Activated T-helper 1 cell treated with anti-CD3 and anti-CD28 coated beads, Interleukin-12 subunit alpha, Interleukin-12 subunit beta, Interleukin-2, Interleukin-4 antibody, amounts not matched to agents 30 ng/mL and 10 ng/mL and 1 ng/mL, durations not matched to agents 14 hours and 24 hours and 36 hours (primary cell): ENCODE measurements at places on chromosomes 13 and 19. TPM values are rescaled to one million over a fixed set of nuclear protein-coding genes. Genes with fewer than 3 reads are reported as not detected.

ARL11 gene
- 0.80 and 0.93 TPM in 2 replicates for total RNA-seq

S1PR2 gene
- total RNA-seq: 15.4 and 16.0 TPM in 2 replicates

ZNF835 gene
- not detected in 2 replicates for total RNA-seq

CELF5 gene
- 0.08 and 0.12 TPM in 2 replicates for total RNA-seq

ZNF559 gene
- 5.0 and 6.4 TPM in 2 replicates for total RNA-seq

CEACAM6 gene
- total RNA-seq: not detected in 2 replicates

RAB3A gene
- 7.2 and 11.0 TPM in 2 replicates for total RNA-seq

ZNF468 gene
- 16.9 and 18.6 TPM in 2 replicates for total RNA-seq

IZUMO4 gene
- total RNA-seq: 6.7 and 7.1 TPM in 2 replicates

PABPC3 gene
- 0.34 TPM in 2 replicates for total RNA-seq

FGF9 gene
- total RNA-seq: 0.23 and 0.47 TPM in 2 replicates

OVOL3 gene
- total RNA-seq: not detected in 2 replicates

FSTL3 gene
- total RNA-seq: 5.5 and 5.6 TPM in 2 replicates
